ENCODE measurements at places on chromosomes 16 and 17.

DNA sequence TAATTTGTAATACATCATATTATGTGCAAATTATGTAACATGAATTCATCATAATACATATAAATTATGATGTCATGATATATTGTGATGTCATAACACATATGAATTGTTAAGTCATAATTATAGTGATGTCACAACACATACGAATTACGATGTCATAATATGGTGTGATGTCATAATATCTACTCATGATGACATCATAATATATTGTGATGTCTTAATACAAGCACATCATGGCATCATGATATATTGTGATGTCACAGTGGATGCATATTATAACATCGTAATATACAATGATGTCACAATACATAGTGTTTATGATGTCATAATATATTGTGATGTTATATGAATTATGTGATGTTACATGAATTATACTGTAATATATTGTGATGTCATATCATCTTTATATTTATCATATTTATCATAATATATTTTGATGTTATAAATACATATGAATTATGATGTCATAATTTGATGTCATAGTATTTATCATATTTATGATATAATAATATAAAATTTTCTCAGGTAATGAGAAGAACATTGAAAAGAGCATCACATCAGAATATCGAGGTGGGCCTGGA is 1793.0 kb downstream of the TP53TG3F start:
- DNase-seq: no peak

DNA sequence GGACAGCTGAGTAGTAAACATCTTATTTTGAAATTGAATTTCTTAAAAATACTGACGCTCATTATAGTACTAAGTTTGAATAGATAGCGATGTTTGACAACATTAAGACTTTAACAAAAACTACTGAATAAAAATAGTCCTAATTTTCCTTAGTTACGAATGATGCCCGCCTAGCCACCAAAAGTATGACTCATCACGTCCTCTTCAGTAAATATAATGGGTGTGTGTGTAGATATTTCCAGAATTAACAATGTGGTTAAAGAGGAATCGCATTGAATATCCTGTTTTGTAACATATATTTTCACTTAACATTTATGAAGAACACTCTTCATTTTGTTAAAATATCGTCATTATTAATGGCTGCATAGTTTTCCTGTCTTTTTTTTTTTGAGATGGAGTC is 187.6 kb downstream of the MYO1D start:
- DNase-seq: no peak

- peak; percentile 42 for DNase-seq
Measured at GRCh38 chr16:86635176-86635876, 57.0 kb downstream of the FOXL1 start.

- no peak for DNase-seq
Measured at GRCh38 chr16:78789561-78789960, 690.1 kb downstream of the WWOX start.

DNA sequence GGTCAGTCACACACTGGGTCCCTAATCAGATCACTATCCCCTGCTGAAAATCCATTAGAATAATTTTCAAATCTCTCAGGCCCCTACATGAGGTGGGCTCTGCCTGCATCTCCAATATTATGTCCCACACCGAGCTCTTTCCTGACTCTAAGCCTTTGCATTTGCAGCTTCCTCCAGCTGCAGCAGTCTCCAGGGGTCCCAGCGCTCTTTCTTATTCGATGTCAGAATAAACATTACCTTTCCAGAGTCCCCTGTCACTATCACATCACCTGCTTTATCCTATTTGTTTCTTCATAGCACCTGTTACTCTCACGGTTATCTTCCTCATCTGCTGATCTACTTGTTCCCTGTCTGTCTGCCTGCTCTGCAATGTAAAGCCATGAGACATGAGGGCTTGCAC is 57.3 kb upstream of the MON1B start:
- no peak for DNase-seq
